ENCODE measurements at places on chromosomes 4 and X.

- no peak for DNase-seq
These were observed 42.1 kb upstream of the HOPX start for GRCh38 chr4:56723201-56723605.

DNA sequence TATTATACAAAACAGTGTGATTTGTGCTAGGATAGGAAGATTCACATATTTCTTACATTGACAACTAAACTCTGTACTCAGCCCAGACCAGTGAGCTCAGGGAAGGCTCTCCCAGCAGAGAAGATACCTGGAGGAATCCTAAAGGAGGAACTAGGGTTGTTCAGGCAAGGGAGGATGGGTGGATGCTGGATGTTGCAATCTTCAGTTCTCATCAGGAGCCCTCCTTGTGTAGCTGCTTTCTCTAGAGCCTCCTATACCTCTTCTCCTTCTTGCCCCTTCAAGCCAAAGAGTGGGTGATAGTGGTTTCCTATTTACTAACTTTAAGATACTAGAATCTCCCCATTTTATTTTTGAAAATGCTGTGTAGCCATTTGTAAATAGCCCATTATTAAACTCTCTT lies 117.3 kb downstream of the NKX6-1 start:
- DNase-seq, result no peak

GRCh38 chrX:12971282-12972003 lies 3.5 kb upstream of the TMSB4X start:
- no peak for DNase-seq

DNA sequence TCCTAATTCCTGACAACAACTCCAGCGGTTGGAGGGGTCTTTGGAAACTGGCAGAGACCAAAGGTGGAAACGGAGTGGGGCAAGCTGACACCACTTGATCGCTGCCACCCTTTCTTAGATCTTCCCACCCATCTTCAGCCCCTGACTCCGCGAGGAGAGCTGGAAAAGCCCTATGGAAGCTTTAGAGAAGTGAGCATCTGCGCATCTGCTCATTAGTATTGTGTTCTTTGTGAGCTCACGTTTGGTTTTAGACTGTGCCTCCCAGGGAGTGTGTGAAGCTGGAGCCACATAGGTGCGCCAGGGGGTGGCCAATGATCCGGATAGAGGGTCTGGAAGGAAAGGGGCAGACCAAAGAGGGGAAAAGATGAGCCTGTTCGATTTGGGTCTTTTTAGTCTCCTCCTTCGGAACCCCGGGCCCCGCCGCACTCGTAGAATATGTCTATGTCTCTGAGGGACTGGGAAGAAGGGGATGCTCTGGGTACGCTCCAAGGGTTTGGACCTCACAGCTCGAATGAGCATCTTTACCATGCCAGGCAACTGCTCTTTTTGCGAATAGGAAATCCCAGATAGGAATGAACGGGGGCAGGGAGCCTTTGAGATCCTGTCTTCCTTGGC lies 578 bp upstream of the DKK2 start:
- DNase-seq, result peak; percentile 2

GRCh38 chrX:37644381-37645305 lies 40.9 kb upstream of the XK start:
- no peak for DNase-seq

GRCh38 chr4:77473509-77473908 lies 132.1 kb upstream of the CXCL13 start:
- no peak for DNase-seq

DNA sequence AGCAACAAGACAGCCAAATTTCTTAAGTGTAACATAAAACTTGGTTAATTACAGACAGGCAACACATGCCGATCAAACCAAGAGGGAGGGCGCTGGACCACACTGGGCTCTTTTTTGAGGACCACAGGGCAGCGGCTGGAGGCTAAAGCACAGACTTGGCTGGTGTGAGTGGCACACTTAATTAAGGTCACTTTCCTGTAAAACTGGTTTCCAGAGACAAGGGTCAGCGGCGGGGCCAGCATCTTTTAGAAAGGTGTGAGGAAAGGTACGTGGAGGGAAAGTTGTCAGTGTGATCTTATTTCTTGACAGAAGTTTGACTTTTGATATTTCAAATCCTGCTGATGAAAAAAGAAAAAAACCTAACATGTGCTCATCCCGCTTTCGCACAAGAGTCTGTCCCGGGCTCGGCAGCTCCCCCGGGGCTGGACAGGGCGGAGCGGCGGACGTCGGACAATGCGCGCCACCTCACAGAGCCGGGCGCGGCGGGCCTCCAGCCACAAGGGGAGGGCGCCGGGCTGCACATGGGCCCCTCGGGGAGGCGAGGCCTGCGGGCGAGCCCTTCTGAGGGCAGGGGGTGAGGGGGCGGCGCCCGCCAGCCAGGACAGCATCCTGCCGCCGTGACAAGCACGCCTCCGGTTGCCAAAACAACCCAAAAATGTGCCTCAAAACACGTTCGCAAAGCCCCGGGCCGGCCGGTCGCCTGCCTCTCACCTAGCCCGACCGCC lies 660 bp upstream of the HSPA4L start:
- no peak for DNase-seq

DNA sequence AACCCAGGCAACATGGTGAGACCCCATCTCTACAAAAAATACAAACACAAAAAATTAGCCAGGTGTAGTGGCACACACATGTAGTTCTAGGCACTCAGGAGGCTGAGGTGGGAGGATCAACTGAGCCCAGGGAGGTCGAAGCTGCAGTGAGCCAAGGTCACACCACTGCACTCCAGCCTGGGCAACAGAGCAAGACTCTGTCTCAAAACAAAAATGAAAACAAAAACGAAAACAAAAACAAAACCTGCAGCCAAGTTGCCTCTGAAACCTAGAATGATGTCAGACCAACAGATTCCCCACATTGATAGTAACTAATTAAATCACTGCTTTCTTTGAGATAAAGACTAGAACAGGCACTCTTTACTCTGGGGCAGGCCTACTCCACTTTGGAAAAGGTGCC lies 104.5 kb downstream of the AMELX start:
- no peak for DNase-seq

DNA sequence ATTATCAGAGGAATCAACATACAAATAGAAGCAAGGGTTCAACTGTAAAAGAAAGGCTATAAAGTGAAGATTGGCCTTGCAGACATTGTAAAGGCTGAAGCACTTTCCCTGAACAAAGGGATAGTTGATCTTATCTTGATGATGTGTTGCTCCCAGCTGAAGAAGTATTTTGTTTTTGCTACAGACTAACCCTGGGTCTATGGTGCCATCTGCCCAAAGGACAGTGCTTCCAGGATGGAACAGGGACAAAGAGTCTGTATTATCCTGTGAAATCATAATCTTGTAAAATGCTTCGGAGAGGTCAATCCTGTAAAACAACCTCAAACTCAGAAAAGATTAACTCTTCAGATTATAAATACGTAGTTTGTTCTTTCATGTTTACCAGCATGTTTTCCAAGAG lies 251.7 kb upstream of the ANKRD50 start:
- DNase-seq, result no peak

- DNase-seq, result no peak
These were observed 1.1 kb downstream of the MOB1B start for GRCh38 chr4:70903291-70903603.

DNA sequence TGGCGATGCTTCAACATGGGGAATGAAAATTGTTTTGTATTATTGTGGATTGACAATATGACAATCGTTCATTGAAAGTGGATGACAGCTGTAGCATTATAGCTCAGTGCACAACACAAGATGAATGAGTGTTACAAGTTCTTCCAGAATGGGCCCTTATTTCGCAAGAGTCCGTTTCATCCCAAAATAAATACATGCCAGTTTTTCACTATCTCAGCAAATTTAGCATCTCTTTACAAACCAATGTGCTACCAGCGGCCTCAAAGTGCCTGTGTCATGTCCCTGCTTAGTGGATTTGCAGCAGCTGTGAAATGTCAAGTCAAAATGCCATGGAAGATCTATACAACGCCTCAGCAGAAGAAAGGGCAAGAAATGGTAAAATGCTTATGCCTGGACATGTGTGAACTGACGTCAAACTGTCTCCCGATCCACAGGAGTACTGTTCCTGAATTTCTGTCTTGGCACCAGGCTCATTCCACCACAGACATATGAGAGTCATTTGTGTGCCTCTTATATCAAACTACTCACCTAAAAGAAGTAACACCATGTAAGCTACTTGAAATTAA lies 109.6 kb downstream of the MAML3 start:
- no peak for DNase-seq

DNA sequence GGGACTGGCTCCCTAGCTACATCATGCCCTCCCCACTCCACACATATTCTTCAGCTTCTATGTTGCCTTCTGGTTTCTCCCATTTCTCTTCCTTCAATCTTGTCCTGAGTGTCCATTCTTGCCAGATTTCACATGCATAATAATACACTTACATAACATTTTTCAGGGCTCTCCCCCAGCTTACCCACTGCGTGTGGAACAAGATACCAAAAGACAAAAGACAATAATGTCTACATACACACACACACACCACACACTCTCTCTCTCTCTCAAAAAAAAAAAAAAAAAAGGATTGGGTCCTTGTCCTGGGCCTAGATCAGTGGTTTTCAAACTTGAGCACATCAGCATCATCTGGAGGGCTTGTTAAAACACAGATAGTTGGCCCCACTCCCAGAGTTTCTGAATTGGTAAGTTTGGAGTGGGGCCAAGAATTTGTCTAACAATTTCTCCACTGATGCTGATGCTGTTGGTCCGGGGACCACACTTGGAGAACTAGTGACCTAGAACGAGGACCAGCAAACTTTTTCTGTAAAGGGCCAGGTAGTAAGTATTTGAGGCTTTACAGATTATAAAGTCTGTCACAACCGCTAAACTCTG lies 6.5 kb upstream of the SMARCA1 start:
- DNase-seq, result no peak

GRCh38 chr4:101122019-101122418 lies 225.3 kb downstream of the PPP3CA start:
- no peak for DNase-seq

GRCh38 chrX:68807818-68808217 lies 21.0 kb upstream of the EFNB1 start:
- no peak for DNase-seq

DNA sequence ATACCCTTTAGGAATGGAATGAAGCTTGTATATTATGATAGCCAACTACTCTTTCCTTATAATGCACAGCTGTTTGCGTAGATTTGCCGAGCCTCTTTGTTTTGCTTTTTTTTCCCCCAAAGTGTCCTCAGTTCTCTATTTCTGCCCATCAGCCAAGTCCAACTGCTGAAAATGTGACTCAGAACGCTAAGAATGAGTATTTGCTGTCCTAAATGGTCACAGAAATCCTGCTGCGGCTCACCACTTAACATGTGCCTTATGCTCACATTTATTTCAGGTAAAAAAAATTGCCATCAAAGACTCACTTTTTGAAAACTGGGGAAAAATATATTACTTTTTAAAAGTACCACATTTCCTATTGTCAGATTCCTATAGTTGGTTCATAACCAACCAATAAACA lies 36.9 kb downstream of the GABRA4 start:
- DNase-seq, result no peak

DNA sequence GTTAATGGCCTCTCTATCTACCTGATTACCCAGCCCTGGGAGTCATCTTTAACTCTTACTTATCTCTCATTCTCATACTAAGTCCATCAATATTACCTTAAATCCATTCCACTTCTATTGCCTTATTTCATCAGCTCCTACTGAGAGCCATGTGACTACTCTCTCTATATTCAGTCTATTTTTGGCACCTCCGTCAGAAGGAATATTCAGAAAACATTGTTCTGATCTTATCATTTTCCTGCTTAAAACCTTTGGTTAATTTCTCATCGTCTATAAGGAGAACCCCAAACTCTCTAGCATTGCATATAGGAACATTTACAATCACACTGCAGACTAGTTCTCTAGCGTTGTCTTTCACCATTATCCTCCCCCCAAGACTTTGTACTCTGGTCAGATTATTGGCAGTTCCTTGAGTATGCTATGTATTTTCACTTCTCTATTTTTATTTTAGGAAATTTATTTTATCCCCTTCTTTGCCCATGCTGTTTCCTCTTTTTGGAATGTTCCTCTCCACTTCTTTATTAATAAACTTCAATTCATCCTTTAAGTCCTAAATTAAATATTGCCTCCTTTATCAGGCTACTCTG lies 13.7 kb upstream of the AMMECR1 start:
- DNase-seq, result no peak

DNA sequence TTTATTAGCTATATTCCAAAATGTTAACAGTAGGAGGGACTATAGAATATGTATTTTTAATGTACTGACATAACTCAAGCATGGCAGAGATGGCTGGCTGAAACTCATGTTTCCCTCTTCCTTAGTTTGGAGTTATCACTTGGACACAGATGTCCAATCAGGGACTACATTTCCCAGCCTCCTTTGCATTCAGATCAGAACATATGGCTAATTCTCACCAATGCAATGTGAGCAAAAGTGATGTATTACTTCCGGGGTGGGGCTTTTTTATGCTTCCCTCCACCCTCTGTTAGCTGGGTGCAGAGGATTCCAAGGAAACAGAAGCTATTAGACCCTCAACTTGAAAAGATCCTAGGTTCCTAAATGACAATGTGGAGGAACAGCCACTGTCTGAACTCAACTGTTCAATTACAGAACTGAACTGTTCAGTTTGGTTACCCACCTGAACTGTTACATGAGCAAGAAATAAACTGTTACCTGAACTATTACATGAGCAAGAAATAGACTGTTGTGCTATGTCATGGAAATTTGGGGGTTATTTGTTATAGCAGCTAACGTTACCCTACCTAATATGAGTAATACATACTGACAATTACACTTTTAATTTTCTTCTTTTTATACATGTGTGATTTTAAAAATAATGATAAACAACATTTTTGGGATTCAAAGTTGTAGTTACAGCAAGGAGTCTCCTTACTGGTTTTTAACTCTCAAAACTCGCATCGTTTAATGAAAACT lies 29.6 kb upstream of the ERVMER34-1 start:
- no peak for DNase-seq

DNA sequence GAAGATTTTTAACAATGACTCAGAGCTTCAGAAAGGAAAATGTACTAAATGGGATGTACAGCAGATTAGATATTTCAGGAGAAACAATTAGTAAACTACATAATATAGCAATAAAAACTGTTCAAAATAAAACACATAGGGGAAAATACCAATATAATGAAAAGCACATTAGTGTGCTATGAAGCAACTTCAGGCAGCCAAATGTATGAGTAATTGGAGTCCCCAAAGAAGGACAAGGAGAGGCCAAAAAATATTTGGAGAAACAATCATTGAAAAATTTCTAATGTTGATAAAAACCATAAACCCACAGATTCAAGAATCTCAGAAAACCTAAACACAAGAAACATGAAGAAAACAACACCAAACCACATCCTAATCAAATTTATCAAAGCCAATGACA lies 129.3 kb upstream of the CHRDL1 start:
- DNase-seq, result no peak

DNA sequence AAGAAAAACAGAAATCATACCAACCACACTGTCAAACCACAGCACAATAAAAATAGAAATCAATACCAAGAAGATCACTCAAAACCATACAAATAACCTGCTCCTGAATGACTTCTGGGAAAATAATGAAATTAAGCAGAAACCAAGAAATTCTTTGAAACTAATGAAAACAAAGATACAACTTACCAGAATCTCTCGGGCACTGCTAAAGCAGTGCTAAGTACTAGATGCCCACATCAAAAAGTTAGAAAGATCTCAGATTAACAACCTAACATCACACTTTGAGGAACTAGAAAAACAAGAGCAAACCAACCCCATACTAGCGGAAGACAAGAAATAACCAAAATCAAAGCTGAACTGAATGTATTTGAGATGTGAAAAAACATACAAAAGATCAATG lies 33.2 kb downstream of the AWAT2 start:
- no peak for DNase-seq

- no peak for DNase-seq
These were observed 3.2 kb downstream of the FGF13 start for GRCh38 chrX:138708268-138708667.

- no peak for DNase-seq
These were observed 29.5 kb upstream of the ZCCHC13 start for GRCh38 chrX:74274516-74274915.
